ENCODE measurements at places on chromosomes 4 and X.

GRCh38 chrX:18676470-18676869 lies 4.6 kb upstream of the RS1 start:
- DNase-seq = no peak

DNA sequence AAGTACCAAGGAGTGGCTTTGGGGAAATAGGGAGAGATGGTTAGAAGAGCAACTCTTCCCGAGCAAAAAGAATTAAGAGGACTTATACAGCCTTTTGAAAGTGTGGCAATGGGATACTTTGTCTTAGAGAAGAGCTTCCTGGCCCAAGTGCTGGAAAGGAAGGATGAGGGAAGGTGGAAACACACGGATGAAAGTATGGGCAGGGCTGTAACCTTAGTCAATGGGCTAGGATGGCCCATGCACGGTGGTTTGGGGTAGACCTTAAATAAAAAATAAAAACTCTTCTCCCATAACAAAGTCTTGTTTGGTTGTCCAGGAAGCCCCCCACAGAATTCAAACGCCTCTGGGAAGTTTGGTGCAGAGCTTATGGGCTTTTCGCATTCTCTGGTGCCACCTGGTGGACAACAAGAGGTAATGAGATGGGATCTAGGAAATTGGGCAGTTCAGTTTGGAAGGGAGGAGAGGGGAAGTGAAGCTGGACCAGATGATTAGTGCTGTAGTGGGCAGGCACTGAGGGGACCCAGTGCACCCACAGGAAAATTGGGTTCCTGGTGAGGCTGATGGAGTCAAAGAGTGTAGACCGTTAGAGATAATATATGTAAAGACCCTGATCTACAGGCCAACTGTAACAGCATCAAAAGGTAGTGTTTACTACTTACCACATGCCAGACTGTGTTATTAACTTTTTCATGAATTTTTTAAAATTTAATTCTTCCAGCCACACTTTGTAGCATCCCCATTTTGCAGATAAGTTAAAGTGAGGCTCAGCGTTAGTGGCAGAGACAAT lies 13.8 kb upstream of the ENOX2 start:
- DNase-seq = no peak

DNA sequence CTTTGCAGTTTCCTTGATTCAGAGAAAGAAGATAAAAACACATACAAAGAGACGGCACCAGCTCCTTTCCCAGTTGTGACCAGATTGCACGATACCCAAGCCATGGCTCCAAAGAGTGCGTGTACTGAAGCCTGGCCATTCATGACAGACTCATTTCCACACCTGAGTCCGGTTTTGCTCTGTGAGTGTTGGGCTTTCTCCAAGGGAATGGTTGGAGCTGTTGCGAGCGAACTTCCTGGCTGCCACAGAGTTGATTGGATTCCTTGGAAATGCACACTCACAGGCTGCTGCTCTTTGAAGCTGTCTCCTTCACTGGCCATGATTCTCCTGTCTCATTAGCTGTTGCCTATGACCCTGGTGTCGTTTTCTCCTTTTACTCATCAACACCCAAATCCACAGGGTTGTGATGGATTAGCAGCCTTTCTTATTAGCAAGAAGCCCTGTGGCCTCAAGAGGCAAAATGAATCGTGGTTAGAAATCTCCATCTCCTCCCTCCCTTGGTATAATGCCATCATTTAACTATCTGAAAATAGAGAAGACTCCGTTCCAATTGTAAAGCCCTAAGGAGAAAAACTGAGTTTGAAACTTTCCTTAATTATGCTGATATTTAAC lies 43.9 kb upstream of the BBS12 start:
- no peak for DNase-seq

DNA sequence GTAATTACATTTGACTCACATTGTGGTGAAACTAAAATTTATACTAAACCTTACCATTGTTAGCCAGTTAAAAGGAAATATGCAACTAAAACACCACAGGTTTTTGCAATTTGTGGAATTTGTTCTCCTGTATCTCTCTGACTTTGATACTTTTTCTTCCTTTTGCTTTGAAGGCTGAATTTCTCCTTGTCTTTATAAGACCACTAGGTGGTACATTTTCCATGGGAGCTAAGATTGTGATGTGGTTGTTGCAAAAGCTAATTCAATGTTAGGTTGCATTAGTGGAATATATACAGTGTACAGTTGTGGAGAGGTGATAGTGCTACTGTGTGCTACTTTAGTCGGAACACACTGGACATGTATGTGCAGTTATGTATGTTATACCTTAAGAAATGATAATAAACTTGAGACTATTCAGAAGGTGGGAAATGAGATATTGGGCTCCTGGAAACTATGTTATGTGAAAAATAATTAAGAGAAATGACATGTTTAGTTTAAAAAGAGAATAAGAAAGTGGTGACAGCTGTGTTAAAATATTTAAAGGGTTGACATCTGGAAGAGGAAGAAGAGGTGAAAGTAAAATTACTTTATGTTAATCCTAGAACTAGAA lies 70.3 kb downstream of the ARL9 start:
- no peak for DNase-seq

- DNase-seq = no peak
Measured at GRCh38 chr4:6409381-6409780, 63.0 kb downstream of the PPP2R2C start.

GRCh38 chr4:31236639-31237173 lies 516.5 kb downstream of the PCDH7 start:
- no peak for DNase-seq

DNA sequence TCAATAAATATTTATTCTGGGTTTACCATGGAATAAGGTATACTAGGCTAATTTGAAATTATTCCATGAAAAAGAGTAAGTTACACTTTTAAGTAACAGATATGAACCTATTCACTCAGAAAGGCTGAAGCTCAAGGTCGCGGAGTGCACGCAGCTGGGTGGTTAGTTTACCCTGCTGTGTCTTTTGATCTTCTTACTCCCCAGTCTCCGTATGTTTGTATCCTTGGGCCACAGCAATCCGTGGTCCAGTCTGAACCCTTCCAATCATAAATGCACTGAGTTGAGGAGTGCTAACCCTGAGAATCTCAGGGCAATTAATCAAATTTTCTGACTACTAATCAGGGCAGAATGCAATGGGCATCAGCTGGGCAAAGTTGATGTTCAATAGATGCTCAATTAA lies 33.9 kb downstream of the RPS3A start:
- DNase-seq = no peak

GRCh38 chr4:184949020-184949419 lies 69.3 kb upstream of the HELT start:
- no peak for DNase-seq

GRCh38 chr4:15006416-15007024 lies 4.2 kb downstream of the CPEB2 start:
- no peak for DNase-seq

GRCh38 chrX:38798956-38799355 lies 2.3 kb upstream of the MID1IP1 start:
- no peak for DNase-seq

GRCh38 chr4:1479454-1479853 lies 73.2 kb upstream of the NKX1-1 start:
- no peak for DNase-seq

- DNase-seq = no peak
Measured at GRCh38 chrX:41542135-41542534, 95.0 kb downstream of the NYX start.

- DNase-seq = no peak
Measured at GRCh38 chr4:18935659-18936345, 914.2 kb upstream of the LCORL start.

- DNase-seq = no peak
Measured at GRCh38 chr4:107740381-107740780, 20.3 kb upstream of the PAPSS1 start.

DNA sequence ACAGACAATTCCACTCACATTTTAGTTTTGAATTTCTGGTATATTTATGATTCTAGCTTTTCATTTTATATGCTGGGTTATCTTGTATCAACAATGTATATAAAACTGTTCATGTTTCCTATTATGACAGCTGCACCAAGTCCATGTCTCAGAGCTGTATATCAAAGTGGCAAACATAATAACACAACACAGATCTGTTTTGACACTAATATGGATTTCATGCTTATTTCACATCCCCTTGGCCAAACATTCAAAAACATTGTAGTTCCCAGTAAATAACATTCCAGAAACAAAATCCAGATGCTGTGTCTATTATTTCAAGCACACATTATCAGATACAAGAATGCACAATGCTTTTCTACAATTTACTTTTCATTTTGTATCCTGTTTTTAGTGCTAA lies 380.6 kb upstream of the MAGEB2 start:
- DNase-seq = no peak

- DNase-seq = no peak
Measured at GRCh38 chr4:176210101-176210500, 14.7 kb upstream of the SPATA4 start.

DNA sequence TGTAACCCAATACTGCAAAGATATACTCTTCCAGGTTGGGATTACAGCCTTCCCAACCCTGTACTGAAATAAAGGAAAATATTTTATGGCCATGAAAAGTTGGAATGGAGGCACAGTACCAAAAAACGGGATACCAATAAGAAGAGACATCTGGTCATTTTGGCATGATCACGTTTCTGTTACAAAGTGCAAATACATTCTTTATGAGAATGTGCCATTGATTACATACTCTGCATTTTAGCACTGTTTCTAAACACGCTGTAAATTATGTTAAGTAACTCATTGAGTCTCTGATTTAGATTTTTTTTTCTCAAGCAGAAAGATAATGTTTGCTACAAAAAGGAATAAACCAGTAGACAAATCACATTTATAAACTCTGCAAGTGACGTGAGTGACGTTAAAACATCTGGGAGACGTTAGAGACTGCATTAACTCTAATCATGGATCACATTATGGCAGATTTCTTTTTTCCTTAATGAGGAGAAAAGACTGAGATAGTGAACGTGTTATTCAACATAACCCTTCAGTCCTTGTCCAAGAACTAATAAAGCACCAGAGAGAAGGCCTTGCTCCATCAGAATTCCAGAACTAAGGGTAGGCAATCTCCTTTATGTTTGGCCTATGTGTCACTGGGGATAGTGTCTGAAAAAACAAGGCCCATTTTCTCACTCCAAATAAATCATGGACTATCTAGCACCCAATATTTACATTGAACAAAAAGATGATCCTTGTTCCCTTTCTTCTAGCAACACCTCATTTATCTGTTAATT lies 31.0 kb downstream of the UNC5C start:
- DNase-seq = no peak

DNA sequence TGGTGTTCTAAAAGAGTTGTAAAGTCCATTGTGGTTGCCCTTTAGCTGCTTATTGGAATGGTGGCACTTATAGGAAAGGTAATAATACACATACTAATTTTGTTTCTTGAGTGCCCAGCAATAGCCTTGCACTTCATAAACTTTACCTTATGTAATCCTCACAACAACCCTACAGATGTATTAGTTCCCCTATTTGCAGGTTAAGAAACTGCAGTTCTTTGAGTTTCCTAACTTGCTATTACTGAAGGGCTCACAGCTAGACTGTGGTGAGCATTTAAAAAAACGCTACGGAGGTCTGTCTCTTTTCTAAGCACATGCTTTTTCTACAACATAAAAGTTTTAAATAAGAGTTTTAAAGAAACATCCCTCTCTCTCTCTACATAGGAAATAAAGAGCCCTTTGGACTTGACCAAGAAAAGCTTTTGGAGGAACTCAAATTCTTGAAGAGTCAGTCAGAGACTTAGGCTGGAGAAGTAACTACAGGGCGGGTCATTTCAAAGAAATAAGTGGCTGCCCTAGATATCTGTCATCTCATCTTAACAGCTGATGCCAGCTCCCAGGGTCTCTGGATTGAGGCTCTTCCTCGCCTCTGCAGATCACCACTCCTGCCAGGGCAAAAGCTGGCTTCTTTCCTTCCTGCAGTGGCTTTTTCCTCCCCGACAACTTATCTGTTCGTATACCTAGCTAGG lies 42.0 kb upstream of the FBXW7 start:
- no peak for DNase-seq

GRCh38 chr4:3762753-3763549 lies 3.2 kb upstream of the ADRA2C start:
- no peak for DNase-seq

- DNase-seq = no peak
Measured at GRCh38 chrX:130039847-130040246, 57.4 kb downstream of the BCORL1 start.

GRCh38 chr4:176726803-176727202 lies 65.9 kb downstream of the VEGFC start:
- no peak for DNase-seq

DNA sequence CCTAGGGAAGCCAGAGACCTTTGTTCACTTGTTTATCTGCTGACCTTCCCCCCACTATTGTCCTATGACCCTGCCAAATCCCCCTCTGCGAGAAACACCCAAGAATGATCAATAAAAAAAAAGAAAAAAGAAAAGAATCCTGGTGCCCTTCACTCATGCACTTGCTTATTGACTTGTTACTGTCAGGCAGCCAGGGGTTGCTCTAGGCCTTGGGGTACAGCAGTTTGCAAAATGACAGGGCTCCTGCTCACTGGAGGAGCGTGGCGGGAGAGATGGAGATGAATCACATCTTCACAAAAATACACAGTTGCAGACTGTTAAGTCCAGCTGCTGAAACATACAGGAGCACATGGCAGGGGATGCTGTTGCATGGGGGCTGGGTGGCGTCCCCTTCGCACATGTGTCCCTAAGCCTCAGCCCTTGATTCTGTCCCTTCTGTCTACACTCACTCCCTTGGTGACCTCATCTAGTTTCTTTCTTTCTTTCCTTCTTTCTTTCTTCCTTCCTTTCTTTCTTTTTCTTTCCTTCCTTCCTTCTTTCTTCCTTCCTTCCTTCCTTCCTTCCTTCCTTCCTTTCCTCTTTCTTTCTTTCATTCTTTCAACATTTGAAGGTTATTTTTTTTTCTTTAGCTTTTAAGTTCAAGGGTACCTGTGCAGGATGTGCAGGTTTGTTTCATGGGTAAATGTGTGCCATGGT lies 16.9 kb upstream of the TMEM271 start:
- no peak for DNase-seq

DNA sequence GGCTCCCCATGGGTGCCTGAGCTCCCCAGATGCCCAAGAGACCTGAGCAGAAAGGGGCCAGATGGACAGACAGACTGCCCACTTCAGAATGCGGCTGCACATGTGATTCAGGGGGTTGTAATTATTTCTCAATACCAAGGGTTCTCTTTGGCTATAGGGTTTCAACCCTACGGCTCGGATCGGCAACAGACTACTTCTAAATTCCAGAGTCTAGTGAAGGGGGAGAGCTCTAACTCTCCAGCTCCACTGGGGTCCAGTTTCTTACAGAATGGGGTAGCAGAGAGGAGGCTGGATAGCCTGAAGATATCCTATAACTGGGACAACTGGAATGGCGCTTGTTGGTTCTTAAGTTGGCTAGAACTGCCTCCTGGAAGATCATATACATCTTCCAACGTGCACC lies 136.3 kb downstream of the MGST2 start:
- no peak for DNase-seq

- no peak for DNase-seq
Measured at GRCh38 chrX:6732101-6732500, 197.2 kb upstream of the VCX3A start.
